ENCODE measurements at places on chromosomes 7 and 10. TPM values are rescaled to one million over a fixed set of nuclear protein-coding genes. Genes with fewer than 3 reads are reported as not detected.

DIP2C gene
- total RNA-seq = 11.4 TPM

NAT16 gene
- 1.4 TPM for total RNA-seq

ZNF503 gene
- total RNA-seq = 17.1 TPM

- no peaks in the 10 kb centered on the region for H3K4me1 ChIP-seq
- DNase-seq = no peak
- H3K27ac ChIP-seq = no peak overlapping the region
- no peaks in the 10 kb centered on the region for H3K36me3 ChIP-seq
- no peak overlapping the region for H3K4me3 ChIP-seq
These were observed 1.7 kb upstream of the CYP2E1 start for GRCh38 chr10:133525444-133525843.

- H3K36me3 ChIP-seq = no peaks in the 10 kb centered on the region
- H3K27ac ChIP-seq = no peak overlapping the region
- no peaks in the 10 kb centered on the region for H3K27me3 ChIP-seq
- H3K4me3 ChIP-seq = no peak overlapping the region
These were observed 41.2 kb downstream of the CAMK2B start for GRCh38 chr7:44284216-44284615.

GRCh38 chr10:1938317-1938716 is 201.0 kb upstream of the ADARB2 start:
- no peaks in the 10 kb centered on the region for H3K4me1 ChIP-seq
- H3K27ac ChIP-seq = no peak overlapping the region
- DNase-seq = no peak
- no peak overlapping the region for H3K4me3 ChIP-seq
- H3K27me3 ChIP-seq = no peaks in the 10 kb centered on the region

DNA sequence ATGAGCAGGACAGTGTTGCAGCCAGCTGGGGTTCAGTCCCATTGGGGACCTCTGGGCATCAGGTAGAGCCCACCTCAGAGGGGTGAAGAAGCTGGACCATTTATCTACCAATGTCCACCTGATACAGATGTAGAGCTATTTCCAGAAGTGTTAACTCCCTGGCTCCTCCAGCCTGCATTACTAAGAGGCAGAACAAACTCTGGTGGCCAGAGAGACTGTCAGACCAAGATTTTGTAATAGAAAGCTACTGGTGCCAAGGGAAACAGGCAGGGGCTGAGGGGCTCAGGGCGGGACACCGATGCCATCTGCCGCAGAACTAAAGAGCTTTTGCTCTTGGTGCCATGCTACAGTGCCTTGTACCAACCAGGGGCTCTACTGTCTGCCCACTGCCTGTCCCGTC is 268.2 kb upstream of the HABP2 start:
- no peaks in the 10 kb centered on the region for H3K36me3 ChIP-seq
- no peaks in the 10 kb centered on the region for H3K4me1 ChIP-seq
- no peak for DNase-seq
- no peak overlapping the region for H3K27ac ChIP-seq
- H3K4me3 ChIP-seq = no peak overlapping the region

- no peak overlapping the region for H3K4me3 ChIP-seq
- H3K36me3 ChIP-seq = no peaks in the 10 kb centered on the region
- no peak for DNase-seq
- H3K27me3 ChIP-seq = no peaks in the 10 kb centered on the region
- H3K4me1 ChIP-seq = no peaks in the 10 kb centered on the region
- no peak overlapping the region for H3K27ac ChIP-seq
These were observed 35.2 kb upstream of the MAP3K8 start for GRCh38 chr10:30398788-30399187.

GRCh38 chr10:61487506-61487905 is 34.3 kb upstream of the TMEM26 start:
- H3K36me3 ChIP-seq = no peaks in the 10 kb centered on the region
- no peak overlapping the region for H3K4me3 ChIP-seq
- H3K4me1 ChIP-seq = no peaks in the 10 kb centered on the region
- H3K27me3 ChIP-seq = no peaks in the 10 kb centered on the region
- no peak for DNase-seq
